A172 (cell line): ENCODE measurements at places on chromosomes 1 and 21.

- DNase-seq: no peak
These were observed 103.8 kb upstream of the PDE4B start for GRCh38 chr1:65688848-65689247.

GRCh38 chr1:197065559-197065958, 1.5 kb downstream of the F13B start:
- DNase-seq: no peak

GRCh38 chr1:172208635-172209034, 211.8 kb upstream of the C1orf105 start:
- no peak for DNase-seq

GRCh38 chr1:52268372-52268771, 97.6 kb downstream of the CC2D1B start:
- no peak for DNase-seq

DNA sequence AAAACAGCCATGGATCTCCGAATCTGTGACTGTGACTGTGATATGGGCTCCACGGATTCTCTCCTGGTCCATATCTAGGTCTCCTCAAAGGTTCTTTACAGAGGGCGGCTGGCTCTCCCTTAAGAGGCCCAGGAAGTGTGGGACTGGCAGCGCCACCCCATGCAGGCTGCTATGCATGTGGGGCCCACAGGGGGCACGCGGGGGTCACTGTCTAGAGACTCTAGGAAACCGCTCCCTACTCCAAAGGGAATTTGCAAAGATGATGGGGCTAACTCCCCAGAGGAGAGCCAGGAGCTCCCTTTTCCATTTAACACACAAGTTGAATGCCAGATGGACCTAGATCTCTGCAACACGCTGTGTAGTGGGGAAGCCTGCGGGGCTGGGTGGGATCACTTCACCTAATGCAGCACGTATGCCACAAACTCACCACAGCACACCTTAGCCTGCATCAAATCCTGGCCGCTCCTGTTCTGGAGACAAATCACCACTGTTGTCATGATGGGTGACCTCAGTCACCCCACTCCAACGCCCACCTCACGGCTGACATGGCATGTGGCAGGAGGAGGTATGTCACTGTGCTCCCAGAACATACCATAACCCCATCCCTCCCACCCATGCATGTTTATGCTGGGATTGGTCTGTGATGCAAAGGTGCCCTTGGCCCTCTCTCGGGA, 61.7 kb downstream of the SLC45A1 start:
- DNase-seq: no peak

DNA sequence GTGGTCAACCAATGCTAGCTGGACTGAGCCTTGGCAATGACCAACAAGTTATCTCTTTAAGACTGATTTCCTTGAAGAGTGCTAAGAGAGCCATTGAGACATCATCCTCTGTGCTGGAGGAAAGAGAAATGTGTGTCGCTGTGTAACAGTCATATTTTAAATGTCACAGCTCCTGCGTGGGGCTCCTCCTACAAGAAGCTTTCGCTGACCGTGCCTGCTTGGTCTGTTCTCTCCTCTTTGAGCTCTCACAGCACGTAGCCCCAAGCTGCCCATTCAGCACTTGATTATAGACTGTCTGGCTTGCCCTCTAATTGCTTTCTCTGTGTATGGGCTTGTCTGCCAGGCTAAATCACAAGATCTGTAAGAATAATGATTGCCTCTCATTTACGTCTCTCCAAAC, 221.3 kb downstream of the FOXD2 start:
- no peak for DNase-seq

- no peak for DNase-seq
These were observed 7.1 kb downstream of the PRRX1 start for GRCh38 chr1:170670802-170671628.

- DNase-seq: no peak
These were observed 15.7 kb downstream of the FOXJ3 start for GRCh38 chr1:42319128-42319851.

GRCh38 chr1:10671090-10671489, 125.4 kb downstream of the CASZ1 start:
- DNase-seq: no peak

DNA sequence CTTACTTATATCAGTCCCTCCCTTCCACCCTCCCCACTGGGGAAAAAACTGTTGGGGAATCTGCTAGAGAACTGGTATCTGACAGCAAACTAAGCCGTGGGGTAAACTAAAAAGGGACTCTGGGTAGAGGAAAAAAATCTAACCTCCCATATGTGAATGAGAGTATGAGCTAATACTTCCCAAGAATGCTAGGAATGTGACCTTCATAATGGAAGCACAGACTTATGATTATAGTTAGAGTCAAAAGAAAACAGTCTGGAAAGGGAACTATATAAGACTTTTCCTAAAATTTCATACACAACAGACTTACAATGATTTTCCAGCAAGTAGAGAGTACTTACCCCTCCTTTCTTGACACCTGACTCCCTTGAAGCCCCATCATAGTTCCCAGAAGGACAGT, 23.0 kb upstream of the RBBP5 start:
- DNase-seq: peak; percentile 60

DNA sequence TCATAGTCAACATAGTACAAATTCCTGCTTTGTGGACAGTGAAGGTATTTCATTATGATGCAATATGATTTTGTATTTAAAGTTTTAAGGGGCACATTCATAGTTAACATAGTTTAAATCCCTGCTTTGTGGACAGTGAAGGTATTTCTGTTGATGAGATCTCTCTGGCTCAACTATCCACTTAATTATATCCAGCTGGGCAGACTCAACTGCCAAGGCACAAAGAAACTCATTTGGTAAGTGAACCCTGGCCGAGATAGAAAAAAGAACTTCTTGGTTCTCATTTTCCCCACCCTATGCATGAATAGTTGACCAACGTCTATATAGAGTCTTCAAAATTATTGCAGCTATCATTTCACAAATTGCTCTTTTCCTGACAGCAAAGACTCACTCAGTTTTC, 1194.6 kb downstream of the NCAM2 start:
- DNase-seq: no peak

DNA sequence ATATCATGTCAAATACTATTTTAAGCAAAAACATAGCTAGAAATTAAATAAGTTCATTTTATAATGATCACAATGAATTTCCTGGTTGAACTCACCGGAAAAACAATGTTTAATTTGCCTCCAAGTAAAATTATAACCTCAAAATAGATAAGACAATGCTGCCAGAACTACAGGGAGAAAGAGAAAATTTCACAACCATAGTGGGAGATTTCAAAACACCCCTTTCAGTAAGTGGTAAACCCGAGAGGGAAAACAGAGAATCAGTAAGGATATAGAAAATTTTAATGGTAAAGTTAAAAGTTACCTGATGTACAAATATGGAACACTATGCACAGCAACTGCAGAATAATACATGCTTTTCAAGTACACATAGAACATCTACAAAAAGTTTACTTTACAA, 43.2 kb upstream of the PLA2G4A start:
- no peak for DNase-seq

GRCh38 chr1:28205243-28205642, 27.6 kb downstream of the DNAJC8 start:
- DNase-seq: no peak

- DNase-seq: no peak
These were observed 72.7 kb upstream of the TINAGL1 start for GRCh38 chr1:31503570-31503969.

DNA sequence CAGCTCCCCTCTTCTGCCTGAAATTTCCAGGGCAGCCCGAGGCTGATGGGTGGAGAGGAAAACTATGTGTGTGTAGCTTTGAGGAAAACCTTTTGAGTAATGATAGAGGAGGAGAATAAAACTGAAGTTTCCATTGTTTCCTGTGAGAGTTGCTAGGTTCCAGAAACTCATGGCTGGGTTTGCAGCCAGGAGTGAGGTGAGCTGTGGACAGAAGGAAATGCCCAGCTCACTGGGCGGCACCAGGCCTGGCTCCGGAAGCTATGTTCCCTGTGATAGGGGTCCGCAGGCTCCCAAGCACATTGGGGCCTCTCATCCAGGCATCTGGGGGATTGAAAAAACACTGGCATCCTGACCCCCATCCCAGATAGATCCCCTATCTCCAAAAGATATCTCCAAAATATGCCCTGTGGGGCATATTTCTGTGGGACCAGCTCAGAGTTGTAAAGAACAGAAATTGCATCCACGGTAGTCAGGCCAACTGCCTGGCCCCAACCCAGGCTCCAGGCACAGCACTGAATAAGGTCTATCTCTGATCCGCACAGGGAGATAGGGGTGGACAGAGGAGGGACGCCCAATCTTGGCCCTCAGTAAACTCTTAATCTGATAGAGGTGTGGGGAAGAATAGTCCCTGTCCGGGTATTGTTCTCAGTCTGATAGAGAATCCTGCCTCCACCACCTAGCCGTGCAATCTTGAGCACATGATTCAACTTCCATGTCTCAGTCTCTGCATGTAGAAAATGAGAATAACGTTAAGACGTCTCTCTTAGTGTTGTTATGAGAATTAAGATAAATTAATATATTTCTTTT, 1.8 kb upstream of the HSPG2 start:
- DNase-seq: no peak

- DNase-seq: no peak
These were observed 3.0 kb upstream of the BATF3 start for GRCh38 chr1:212702672-212703071.

- DNase-seq: no peak
These were observed 361 bp downstream of the INSRR start for GRCh38 chr1:156858555-156858956.

DNA sequence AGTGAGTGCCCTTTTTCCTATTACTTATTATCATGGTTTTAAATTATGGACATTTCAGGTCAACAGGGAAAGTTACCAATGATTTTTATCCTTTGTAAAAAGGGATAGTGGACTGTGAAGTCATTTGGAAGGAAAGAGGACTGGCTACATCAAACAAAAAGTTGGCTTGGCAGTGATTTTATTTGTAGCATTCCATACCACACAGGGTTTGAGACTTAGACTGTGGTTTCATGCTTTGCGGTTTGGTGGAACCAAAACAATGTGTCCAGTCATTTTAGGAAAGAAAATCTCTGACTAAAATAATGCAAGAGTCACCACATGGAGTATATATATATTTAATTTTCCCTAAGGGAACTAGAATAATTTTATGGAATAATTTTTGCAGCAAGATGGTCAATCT, 239.5 kb downstream of the HMCN1 start:
- DNase-seq: peak; percentile 94

DNA sequence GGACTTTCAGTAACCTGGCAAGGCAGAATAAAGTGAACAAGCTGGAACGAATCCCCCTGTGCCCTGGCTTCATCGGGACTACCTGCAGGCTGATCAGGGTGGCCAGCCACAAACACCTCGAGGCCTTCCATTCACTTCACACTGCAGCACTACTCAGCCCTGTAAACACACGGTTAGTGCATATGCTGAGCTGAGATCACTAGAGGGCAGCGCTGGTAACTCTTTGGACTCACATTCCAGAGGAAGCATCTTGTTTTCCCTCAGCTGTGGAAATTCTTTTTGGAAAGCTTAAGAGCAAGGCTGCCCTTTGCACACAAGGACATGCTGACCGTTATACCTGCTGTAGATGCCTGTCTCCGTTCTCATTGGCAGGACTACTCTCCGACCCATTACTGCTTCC, 32.1 kb downstream of the PCSK9 start:
- DNase-seq: peak; percentile 55

- no peak for DNase-seq
These were observed 302.3 kb upstream of the RUNX1 start for GRCh38 chr21:35351434-35351833.

GRCh38 chr1:103074224-103074623, 34.1 kb downstream of the COL11A1 start:
- DNase-seq: no peak

GRCh38 chr1:214525535-214526019, 25.8 kb downstream of the PTPN14 start:
- DNase-seq: peak; percentile 20

DNA sequence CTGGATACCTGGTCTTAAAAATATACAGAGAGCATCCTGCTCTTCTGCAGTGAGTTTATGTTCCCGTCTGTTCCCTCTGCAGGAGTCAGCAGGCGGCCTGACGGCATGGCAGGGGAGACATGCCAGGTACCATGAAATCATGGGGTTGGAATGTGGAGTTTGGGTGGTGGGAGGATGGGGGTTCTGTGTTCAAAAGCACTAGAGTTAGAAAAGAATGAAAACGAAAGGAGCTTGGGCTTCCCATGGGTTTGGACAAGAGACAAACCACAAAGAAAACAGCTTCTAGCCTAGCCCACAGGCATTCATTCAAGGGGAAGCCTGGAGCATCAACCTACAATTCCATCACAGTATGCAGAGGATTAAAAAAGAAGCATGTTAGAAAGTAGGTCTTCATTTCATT, 59.9 kb downstream of the WARS2 start:
- DNase-seq: peak; percentile 80

GRCh38 chr1:147046189-147046862, 108.2 kb downstream of the NBPF12 start:
- no peak for DNase-seq

GRCh38 chr1:241532864-241533263, 686 bp downstream of the KMO start:
- no peak for DNase-seq

GRCh38 chr1:240538776-240539430, 73.1 kb downstream of the GREM2 start:
- no peak for DNase-seq
